ENCODE measurements at places on chromosomes 4 and X.

- DNase-seq = no peak
These were observed 134.1 kb downstream of the COX18 start for GRCh38 chr4:72935462-72935861.

- no peak for DNase-seq
These were observed 5.4 kb downstream of the ZCCHC18 start for GRCh38 chrX:104117759-104118158.

DNA sequence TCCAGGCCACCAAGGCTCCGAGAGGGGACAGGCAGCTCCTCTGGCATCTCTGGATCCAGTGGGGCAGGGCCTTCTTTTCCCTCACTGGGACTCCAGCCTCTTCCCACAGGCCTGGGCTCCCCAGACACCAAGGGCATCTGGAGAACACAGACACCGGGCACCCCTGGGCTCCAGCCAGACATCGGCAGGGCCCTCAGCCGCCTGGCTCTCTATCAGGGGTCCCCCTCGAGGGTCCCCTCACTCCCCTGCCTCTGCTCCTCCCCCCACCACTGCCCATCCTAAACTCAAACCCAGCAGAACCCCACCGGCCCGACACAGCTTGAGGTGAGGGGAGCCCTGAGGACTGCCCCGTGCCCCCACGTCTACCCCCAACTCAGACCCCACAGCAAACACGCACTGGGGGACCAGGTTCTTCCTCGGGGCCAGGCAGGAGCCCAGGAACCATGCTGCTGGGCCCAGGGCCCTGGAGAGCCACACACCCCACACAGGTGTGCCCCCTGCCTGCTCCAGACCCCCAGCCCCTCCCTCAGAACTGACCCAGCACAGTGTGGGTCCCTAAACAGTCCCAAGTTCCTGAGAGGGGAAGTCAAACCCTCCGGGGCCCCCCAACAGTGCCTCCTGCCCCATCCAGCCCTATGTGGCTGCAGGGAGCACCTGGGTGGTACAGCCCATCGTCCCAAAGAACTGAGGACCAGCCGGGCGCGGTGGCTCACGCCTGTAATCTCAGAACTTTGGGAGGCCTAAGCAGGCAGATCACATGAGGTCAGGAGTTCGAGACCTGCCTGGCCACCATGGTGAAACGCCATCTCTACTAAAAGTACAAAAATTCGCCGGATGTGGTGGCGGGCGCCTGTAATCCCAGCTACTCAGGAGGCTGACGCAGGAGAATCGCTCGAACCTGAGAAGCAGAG lies 86.8 kb downstream of the FAM53A start:
- no peak for DNase-seq

DNA sequence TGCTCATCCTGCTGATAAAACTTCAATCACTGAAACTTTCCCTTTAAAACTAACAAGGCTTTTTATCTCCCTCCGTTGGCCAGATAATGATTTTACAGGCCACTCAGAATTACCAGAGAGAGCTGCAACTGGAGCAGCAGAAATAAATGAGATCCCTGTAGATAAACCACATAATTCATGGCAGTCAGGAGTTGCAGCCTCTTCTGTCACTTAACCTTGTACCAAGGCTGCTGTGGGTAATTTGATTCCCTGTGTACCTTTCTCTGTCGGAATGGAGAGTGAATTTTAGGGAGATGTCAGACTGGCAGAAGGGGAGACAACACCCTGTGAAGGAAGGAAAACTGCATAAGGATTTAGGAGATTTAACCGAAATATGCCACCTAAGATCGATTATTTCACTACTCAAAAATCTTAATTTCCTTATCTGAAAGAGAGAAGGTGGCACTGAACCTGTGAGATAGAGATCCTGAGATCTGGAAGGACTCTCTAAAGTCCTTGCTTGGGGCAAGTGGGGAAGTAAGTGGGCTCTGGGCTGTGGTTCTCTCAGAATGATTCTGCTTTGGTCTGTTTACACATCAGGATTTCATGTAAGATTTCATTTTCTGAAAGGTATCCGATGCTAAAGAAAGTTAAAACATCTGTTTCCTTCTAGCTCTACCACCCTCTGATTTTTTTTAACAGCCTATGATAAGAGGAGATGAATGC lies 14.3 kb upstream of the TSPAN5 start:
- no peak for DNase-seq

- no peak for DNase-seq
These were observed 184.3 kb downstream of the HS6ST2 start for GRCh38 chrX:132774010-132774714.

DNA sequence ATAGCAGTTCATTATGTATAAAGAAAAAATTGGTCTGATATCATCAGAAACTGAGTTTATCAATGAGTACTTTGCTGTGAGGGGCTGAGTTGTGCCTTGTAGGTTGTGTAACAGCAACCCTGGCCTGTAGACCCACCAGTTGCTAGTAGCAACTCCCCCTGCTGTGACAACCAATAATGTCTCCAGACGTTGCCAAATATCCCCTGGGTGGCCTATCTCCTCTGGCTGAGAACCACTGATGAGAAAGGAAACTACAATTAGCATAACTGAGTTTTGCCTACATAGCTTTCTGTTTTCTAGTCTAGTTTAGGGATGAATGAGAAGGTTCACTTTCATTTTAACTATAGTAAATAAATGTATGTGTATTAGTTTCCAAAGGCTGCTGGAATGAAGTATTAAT lies 234.1 kb downstream of the CPE start:
- no peak for DNase-seq

DNA sequence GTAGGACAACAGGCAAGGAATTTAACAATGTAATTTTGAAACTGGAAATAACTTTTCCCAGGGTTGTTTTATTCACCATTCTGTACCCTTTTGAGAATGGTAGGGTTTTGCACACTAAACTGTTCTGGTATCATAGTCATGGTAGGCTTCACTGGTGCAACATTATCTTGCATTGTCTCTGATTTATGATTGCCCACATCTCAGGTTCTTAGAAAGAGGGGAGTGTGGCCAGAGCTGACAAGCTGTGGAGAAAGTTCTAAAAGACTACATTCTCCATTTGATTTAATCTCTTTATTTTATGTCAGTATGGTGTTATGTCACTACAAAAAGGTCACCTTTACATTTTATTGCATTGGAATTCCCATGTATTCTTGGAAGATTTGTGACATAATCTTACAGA lies 447.3 kb downstream of the GRIA2 start:
- no peak for DNase-seq

DNA sequence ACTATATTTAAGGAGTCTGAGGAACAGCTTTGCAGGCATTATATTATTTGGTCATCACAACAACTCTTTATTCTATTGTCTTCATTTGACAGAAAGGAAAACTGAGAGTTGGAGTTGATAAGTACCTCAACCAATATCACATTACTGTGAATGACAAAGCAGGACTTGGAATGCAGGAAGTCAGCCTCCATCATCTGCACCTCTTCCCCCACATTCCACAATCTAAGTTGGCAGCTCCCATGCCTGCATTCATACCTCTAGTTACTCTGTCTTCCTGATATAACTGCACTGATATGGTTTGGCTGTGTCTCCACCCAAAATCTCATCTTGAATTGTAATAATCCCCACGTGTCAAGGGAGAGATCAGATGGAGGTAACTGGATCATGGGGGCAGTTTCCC lies 356.7 kb downstream of the GALNTL6 start:
- DNase-seq = peak; percentile 16

All from urothelium cell line (cell line).